ENCODE measurements at places on chromosomes 2 and 18.

DNA sequence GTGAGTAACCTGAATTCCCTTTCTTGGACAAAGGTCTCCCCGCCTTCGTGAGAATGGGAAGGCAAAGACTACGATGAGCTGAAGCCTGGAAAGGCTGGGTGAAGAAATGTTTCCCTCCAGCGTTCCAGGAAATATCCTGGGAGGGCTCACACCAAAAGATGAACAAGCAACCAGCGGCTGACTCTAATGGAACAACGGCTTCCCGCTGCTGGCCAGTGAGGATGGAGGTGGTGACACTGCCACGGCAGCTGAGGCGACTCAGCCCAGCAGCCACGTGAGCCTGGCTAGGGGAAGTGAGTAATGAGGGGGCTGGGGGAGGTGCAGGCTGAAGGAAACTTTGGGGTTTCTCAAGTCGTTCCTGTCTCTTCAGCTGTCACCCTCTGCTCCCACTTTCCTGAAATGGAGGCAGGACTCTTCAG, 105.0 kb upstream of the SMAD7 start:
- peak; percentile 10 for DNase-seq

GRCh38 chr18:66819235-66819634, 215.3 kb upstream of the CDH19 start:
- DNase-seq: no peak

DNA sequence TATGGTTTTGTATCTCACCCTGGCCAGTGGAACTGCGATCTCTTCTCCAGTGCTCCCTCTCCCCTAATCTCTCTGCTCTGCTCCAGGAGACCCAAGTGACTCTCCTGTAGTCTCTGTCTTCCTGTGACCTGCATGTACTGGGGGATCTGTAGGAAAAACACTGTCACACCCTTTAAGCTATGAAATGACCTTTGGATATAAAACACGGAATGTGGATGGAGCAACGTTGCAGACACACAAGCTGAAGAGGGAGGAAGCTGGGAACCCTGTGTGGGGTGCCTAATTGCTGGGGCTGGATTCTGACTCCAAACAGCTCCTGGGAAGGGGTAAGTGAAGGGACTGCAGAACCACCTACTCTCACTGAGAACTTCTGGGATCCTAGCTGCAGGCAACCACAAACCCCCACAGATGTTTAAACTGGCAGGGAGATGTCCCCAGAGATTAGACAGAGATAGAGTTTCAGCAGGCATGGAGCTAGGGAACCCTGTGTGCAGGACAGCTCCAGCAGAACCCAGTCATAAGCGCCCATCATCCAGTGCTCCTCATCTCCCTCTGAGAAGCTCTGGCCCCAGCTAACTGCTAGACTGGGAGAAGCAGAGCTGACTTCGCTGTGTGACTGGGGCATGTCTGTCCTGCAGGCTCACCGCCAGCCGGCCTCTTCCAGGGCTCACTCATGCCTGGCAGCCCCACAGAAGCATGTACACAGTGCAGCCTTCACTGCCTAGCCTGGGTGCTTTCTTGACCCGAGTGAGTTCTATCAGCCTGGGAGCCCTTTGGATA, 482.7 kb upstream of the SETBP1 start:
- DNase-seq: no peak

GRCh38 chr2:158968396-158969161, at the start of gene TANC1:
Gene TANC1 (plus strand): TSS chr2:158968640. CDS start chr2:159065911, 97,271 bp downstream.
- DNase-seq: peak; percentile 95

GRCh38 chr2:190763901-190764514, 115.1 kb downstream of the NAB1 start:
- peak; percentile 78 for DNase-seq

DNA sequence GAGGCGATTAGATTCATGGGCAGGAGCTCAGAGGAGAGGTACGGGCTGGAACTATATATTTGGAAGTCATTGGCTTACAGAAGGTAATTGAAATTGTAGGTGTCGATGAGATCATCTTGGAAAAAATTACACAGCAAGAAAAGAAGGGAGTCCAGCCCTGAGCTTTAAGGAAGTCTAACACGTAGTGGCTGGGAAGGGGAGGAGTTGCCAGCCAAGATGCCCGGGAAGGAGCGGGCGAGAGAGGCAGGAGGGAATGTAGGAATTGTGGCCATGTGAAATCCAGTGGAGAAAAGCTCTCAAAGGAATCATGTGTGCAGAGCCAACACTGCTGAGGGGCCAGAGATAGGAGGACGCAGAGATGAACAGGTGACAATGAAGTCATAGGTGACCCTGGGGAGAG, 25.6 kb upstream of the SCYGR1 start:
- no peak for DNase-seq

- no peak for DNase-seq
Observed at GRCh38 chr18:63606526-63606925, 19.4 kb downstream of the SERPINB13 start.

DNA sequence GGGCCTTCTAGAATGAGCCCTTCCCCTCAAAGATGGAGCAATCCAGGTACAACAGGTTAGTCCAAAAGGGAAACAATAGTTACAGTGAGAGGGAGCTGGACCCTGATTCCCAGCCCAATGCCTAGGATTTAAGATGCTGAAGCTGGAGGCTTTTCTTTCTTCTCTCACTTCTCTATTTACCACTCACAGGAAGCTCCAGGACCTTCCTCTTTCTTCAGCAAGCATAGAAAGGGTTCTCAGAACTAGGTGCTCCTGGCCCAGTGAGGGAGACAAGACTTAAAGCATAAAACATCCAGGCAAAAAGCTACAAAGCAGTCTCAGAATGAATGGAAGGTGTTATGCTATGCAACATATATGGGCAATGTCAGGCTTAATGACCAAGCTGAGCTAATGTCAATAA, 279.0 kb downstream of the SRBD1 start:
- no peak for DNase-seq

DNA sequence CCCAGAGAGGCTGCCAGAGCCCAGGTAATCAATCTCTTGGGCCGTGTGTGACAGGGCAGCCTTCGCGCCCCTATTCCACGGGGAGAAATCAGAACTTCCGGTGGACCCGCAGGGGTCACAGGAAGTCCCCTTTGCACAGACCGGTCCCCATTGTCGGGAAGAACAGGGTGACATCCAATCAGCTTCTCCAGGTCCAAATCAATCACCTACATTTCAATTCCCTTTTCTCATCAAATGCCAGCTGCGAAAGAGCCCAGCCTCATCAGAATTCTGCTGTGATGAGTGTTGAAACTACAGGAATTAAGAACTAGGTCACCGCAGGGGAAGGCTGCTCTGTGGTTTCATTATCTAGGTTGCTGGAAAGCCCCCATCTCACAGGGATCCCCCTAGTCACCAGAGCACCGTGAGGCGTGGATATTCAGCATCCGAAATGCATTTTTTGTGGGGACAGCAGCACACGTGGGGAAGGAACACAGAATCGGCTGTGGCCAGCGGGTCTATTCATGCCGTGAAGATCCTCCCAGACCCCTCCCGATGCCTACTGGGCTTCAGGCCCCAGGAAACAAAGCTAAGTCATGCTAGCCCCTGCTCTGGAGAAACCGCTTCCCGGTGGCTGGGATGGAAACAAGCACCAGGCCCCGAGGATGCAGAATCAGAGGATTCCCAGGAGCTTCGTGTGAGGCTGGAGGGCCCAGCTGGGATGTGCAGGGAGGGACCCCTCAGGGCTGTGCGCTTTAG, 193.7 kb upstream of the ID2 start:
- no peak for DNase-seq

DNA sequence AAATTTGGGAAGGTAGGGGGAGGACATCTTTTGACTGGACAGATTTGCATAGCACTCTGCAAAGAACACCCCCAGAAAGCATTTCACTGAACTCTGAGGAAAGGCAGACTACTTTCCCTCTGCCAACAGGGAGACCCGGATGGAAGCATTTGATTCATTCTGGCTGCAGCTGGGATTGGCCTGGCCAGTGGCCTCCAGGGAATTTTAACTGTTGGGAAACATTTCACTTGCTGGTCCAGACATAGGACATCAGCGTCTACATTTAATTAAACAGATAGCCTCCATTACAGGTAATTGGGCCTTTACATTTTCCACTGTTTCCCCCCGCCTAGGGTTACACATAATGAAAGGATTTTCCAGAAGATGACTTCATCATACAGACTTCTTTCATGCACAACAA, 92.8 kb downstream of the MARCHF4 start:
- no peak for DNase-seq

- DNase-seq: no peak
Observed at GRCh38 chr2:213227458-213227857, 56.8 kb upstream of the SPAG16 start.

DNA sequence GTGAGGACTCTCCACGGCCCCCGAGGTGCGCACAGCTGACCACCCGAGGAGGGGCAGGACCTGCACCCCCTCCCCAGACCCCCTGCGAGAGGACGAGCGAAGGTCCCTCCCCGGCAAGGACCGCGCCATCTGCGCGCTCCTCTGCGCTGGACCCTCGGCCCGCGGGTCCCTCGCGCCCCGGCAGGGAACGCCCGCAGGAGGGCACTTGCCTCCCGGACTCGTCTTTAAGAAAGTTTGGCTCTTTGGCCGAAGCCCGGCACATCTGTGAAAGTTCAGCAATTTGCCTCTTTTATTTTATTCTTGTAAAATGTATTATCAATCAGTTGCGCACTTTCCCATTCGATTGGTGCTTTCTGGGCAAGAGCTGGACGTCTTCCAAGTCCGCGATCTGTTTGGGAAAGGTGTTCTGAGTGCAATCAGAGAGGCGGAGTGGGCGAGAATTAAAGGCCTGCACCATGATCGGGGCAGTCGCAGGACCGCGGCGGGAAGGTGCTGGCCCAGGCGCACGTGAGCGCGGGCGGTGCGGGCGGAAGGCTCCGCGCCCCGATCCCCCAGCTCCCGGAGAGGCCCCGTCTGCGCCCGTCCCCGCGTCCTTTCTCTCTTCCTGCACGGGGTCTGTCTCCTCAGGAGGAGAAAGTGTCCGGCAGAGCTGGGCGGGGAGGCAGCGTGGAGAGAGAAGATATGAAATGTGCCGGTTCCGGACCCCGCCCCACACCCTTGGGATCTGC, 1.6 kb upstream of the ALKAL2 start:
- DNase-seq: no peak

DNA sequence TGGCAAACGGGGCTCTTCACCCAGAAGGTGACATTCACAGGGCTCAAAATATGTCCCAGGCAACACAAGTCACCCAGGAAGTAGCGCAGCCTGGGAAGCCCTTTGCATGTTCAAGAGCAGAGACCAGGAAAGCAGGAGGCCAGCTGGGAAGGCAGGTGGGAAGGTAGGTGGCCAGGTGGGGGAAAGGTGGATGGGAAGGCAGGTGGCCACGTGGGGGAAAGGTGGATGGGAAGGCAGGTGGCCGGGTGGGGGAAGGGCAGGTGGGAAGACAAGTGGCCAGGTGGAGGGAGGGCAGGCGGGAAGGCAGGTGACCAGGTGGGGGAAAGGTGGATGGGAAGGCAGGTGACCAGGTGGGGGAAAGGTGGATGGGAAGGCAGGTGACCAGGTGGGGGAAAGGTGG, 102.7 kb downstream of the ZNF516 start:
- DNase-seq: no peak

DNA sequence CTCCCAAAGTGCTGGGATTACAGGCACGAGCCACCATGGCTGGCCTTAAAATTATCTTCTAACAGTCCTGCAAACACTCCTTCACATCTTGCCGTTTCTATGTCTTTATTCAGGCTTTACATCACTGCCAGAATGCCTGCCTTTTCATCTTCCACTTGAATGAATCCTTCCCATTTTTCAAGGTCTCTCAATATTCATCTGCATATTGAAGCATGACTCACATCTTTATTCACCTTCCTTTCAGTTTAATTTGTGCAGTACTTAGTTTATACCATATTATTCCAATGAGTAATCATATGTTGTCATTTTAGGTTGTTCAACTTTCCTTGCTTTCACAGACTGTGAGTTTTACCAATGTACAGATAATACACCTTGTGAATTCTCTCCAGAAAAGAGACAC, 510.1 kb upstream of the PIK3C3 start:
- no peak for DNase-seq

DNA sequence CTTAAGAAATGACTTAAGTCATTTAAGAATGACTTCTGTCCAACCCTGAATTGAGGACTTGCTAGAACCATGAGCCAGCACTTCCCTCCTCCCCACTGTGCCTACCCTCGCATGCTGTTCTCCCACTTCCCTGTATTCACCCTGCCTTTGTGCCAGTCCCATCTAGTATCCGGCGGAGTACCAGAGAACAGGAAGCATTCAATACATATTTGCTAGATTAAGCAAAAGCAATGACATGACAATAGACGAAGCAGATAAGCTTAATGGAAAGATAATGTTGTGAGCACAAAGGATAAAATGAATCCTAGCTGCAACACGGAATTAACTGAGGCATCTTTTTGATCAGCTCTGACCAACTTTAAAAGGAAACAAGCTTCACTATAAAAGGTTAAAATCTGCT, 328.5 kb downstream of the TDRD15 start:
- DNase-seq: no peak

DNA sequence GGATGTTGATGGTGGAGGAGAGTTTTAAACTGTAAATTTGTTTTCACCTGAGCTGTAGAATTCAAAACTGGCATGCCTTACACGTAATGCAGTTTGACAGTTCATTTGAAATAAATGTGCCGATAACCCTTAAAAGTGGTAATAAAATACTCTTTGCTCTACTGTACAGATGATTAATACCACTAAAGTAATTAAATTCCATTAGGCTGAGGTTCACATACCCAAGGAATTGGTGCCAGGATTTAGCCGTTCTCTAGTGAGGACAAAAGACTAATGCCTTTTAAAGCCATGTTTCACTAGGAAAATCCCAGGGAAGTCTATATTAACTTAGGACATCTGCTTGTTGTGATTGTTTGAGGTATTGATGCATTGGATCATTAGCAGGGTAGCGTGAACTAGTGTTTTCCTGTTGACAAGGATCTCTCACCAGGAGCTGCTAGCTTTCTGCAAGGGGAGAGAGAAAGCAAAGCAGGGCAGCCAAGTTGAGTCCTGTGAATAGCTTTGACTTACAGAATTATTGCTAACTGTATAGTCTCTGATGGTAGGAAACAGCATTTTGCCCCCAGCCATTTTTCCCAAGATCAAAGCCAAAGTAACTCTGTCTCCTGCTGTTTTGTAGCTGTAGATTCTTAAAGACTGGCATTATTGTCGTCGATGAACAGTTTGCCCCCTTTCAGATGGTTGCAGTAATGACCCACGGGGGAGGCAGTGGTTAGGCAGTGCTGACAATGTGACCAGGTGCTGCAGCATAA, 280.9 kb upstream of the FANCL start:
- no peak for DNase-seq

GRCh38 chr2:144115739-144116291, 404.1 kb downstream of the ZEB2 start:
- DNase-seq: peak; percentile 49
